ENCODE measurements at places on chromosomes 5 and 9. TPM values are rescaled to one million over a fixed set of nuclear protein-coding genes. Genes with fewer than 3 reads are reported as not detected.

PCA3 gene
- total RNA-seq, result not detected

LCN9 gene
- not detected for total RNA-seq

ZBED3 gene
- total RNA-seq, result 1.9 TPM

PTPN3 gene
- total RNA-seq, result 43.8 TPM

GDNF gene
- not detected for total RNA-seq

PHYHD1 gene
- total RNA-seq, result 7.5 TPM

PGM5 gene
- total RNA-seq, result 7.5 TPM

SPATA6L gene
- total RNA-seq, result 18.2 TPM

HRCT1 gene
- total RNA-seq, result 18.4 TPM

DNA sequence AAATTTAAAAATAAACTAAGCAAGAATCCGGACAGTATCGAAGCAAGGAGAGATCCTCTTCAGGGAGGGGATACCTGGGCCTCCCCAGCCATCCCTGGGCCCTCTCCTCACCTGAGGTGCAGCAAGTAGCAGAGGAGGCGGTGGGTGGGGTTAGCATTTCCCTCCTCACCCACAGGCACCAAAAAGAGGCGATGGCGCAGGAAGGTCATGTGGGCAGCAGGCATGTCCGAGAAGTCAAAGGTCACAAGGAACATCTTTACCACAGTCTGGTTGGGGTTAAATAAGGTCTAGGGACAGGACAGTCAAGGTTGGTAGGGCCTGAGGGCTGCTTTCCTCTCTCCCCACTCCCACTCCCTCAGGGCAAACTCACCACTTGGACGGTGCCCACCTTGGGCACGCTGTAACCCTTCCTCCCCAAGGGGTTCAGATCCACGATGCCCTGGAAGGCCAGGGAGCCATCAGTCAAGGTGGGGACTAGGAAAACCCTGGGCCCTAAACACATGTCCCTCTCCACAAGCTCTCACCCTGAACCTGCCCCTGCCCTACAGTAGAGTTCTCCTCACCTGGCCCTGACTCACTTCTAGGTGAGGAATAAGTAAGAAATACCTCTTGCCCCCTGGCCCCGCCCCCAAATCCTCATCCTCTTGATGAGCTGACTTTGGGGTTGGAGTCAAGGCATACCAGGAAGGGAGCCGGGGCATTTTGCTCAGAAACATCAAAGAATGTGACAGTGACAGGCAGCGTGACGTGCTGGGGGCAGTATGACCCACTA, 2.8 kb upstream of the STOML2 start:
- H3K36me3 ChIP-seq, result no peaks in the 10 kb centered on the region
- no peak for DNase-seq
- H3K4me1 ChIP-seq, result no peaks in the 10 kb centered on the region
- no peak overlapping the region for H3K27ac ChIP-seq
- no peak overlapping the region for H3K4me3 ChIP-seq

DNA sequence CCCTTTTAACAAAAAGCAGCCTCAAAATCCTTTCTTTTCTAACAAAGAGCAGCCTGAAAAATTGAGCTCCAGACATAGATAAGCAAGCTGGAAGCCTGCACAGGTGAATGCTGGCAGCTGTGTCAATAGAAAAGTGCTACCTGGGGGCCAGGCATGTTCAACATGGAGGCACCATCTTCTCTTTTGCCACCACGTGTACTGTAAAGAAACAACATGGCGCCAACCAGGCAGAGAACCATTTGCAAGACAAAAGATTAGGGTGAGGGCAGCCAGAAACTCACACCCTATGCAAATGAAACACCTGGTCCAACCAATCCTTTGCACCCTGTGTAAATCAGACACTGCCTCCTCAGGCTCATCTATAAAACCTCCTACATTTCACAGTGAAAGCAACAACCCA, 96.0 kb downstream of the ACTL7B start:
- no peak overlapping the region for H3K4me3 ChIP-seq
- H3K4me1 ChIP-seq, result no peaks in the 10 kb centered on the region
- H3K36me3 ChIP-seq, result no peaks in the 10 kb centered on the region
- no peak for DNase-seq

- no peaks in the 10 kb centered on the region for H3K4me1 ChIP-seq
- no peaks in the 10 kb centered on the region for H3K36me3 ChIP-seq
- no peak for DNase-seq
- H3K27ac ChIP-seq, result no peak overlapping the region
- no peaks in the 10 kb centered on the region for H3K27me3 ChIP-seq
These were observed 2.3 kb downstream of the CRB2 start for GRCh38 chr9:123358181-123358905.

- H3K27ac ChIP-seq, result no peak overlapping the region
- H3K4me1 ChIP-seq, result no peaks in the 10 kb centered on the region
- H3K36me3 ChIP-seq, result no peaks in the 10 kb centered on the region
- H3K27me3 ChIP-seq, result no peaks in the 10 kb centered on the region
- no peak overlapping the region for H3K4me3 ChIP-seq
These were observed 213.1 kb upstream of the GAS1 start for GRCh38 chr9:87160148-87161102.

DNA sequence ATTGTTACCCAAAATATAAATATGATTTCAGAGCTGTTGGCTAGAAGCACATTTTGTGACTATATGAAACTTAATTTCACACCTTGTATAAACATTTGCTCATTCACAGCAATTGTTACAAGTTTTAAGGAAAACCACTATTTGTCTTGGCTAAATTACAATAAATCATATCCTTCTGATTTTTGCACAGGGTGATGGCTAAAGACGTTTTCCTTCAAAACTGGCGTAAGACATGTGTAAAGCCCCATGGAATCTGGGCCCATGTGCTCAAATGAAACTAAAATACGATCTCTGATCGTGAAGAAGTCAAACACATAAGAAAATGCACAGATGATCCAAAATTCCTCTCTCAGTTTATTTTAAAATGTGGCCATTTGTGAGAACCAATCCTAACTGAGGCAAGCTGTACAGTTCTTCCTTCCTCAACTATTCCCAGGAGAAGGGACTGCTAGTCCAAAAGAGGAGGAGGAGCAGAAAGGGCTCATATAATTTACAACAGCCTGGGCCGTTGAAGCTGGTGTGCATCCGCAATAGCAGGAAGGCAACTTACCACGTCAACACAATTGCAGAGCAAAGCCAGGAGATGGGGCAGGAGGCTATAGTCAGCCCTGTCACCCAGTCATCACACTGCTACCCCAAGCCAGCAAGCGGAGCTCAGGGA, 98.4 kb downstream of the MED27 start:
- no peaks in the 10 kb centered on the region for H3K27me3 ChIP-seq
- H3K27ac ChIP-seq, result no peak overlapping the region
- H3K4me3 ChIP-seq, result no peak overlapping the region

- DNase-seq, result no peak
- peak overlapping the region; percentile 43 for H3K27ac ChIP-seq
- peaks cover 3% of the 10 kb centered on the region for H3K27me3 ChIP-seq
- peaks cover 17% of the 10 kb centered on the region for H3K4me1 ChIP-seq
- no peaks in the 10 kb centered on the region for H3K36me3 ChIP-seq
These were observed 76.0 kb upstream of the TBCA start for GRCh38 chr5:77852068-77852513.

DNA sequence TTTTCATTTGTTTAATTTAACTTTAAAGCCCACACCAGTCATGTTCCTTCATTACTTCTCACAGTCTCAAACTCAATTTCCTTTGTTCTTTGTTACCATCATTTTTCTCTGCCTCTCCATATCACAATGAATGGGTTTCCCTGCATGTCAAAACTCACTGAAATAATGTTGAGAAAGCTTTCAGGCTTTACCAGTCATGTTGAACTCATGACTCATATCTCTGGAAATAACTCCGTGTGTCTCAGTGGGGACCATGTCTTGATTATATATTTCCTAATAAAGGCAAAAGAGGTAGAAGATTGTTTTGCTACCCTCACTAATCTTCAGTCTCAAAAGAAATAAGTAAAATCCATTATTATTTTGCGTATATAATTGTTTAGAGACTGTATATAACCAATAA, 231.2 kb downstream of the CHSY3 start:
- H3K27ac ChIP-seq, result peak overlapping the region; percentile 42
- no peak for DNase-seq
- no peaks in the 10 kb centered on the region for H3K27me3 ChIP-seq

DNA sequence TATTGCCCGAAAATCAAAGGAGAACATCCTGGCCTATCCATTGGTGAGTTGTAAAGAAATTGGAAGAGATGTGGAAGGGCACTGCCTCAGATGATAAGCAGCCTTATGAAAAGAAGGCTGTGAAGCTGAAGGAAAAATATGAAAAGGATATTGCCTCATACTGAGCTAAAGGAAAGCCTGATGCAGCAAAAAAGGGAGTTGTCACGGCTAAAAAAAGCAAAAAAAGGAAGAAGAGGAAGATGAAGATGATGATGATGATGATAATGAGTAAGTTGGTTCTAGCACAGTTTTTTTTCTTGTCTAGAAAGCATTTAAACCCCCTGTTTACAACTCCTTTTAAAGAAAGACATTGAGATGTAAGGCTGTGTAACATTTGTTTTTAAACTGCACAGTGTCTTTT, 59.8 kb upstream of the ZBED3 start:
- no peaks in the 10 kb centered on the region for H3K36me3 ChIP-seq
- no peak for DNase-seq
- no peaks in the 10 kb centered on the region for H3K4me1 ChIP-seq
- H3K27ac ChIP-seq, result no peak overlapping the region

GRCh38 chr9:126699401-126699881, 85.7 kb downstream of the LMX1B start:
- H3K36me3 ChIP-seq, result no peaks in the 10 kb centered on the region
- H3K27ac ChIP-seq, result no peak overlapping the region
- no peak overlapping the region for H3K4me3 ChIP-seq
- H3K27me3 ChIP-seq, result no peaks in the 10 kb centered on the region

DNA sequence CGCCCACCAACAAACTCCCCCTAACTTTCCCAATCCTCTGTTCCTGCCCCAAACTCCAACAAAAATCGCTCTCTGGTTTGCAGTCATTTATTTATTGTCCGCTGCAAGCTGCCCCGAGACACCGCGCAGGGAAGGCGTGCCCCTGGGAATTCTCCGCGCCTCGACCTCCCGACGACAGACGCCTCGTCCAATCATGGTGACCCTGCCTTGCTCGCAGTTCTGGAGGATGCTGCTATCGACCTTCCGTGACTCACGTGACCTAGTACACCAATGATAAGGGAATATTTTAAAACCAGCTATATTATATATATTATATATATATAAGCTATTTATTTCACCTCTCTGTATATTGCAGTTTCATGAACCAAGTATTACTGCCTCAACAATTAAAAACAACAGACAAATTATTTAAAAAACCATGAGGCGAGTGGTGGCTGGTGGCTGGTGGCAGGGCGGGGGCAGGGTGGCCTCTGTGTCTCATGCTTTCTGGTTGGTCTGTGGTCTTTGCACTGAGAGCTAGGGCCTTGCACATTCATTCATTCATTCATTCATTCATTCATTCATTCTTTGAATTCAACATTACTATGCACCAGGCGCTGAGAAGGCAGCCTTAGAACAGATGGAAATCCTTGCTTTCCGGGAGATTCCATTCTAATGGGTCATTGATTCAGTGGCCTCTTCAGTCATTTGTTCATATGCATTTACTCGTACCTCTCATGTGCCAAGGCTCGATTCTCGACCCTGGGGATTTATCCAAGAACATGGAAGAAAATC, 37.9 kb downstream of the FGF18 start:
- no peaks in the 10 kb centered on the region for H3K27me3 ChIP-seq
- no peak overlapping the region for H3K27ac ChIP-seq
- DNase-seq, result no peak
- H3K4me3 ChIP-seq, result no peak overlapping the region
- H3K36me3 ChIP-seq, result no peaks in the 10 kb centered on the region

GRCh38 chr5:56588636-56589480, 226.5 kb upstream of the MAP3K1 start:
- no peaks in the 10 kb centered on the region for H3K27me3 ChIP-seq
- H3K36me3 ChIP-seq, result no peaks in the 10 kb centered on the region
- H3K4me1 ChIP-seq, result peaks cover 10% of the 10 kb centered on the region
- H3K27ac ChIP-seq, result peak overlapping the region; percentile 8
- H3K4me3 ChIP-seq, result no peak overlapping the region

GRCh38 chr5:135942202-135942771, 12.5 kb downstream of the LECT2 start:
- no peaks in the 10 kb centered on the region for H3K36me3 ChIP-seq
- no peaks in the 10 kb centered on the region for H3K4me1 ChIP-seq
- no peaks in the 10 kb centered on the region for H3K27me3 ChIP-seq
- no peak overlapping the region for H3K4me3 ChIP-seq
- no peak for DNase-seq
- no peak overlapping the region for H3K27ac ChIP-seq

GRCh38 chr5:120432861-120433260, 31.2 kb upstream of the PRR16 start:
- H3K4me1 ChIP-seq, result no peaks in the 10 kb centered on the region
- H3K27me3 ChIP-seq, result no peaks in the 10 kb centered on the region
- no peak overlapping the region for H3K4me3 ChIP-seq
- DNase-seq, result no peak

GRCh38 chr9:10048994-10049393, 563.8 kb downstream of the PTPRD start:
- no peak for DNase-seq
- H3K4me1 ChIP-seq, result no peaks in the 10 kb centered on the region
- H3K36me3 ChIP-seq, result no peaks in the 10 kb centered on the region
- H3K27me3 ChIP-seq, result no peaks in the 10 kb centered on the region
- no peak overlapping the region for H3K4me3 ChIP-seq

GRCh38 chr5:149028984-149029383, 33.9 kb downstream of the SH3TC2 start:
- no peaks in the 10 kb centered on the region for H3K36me3 ChIP-seq
- DNase-seq, result no peak
- H3K27ac ChIP-seq, result no peak overlapping the region
- no peaks in the 10 kb centered on the region for H3K4me1 ChIP-seq
- no peak overlapping the region for H3K4me3 ChIP-seq

GRCh38 chr9:32399110-32399815, 14.8 kb downstream of the ACO1 start:
- H3K4me3 ChIP-seq, result no peak overlapping the region
- DNase-seq, result no peak
- no peaks in the 10 kb centered on the region for H3K27me3 ChIP-seq

- H3K36me3 ChIP-seq, result no peaks in the 10 kb centered on the region
- H3K27me3 ChIP-seq, result no peaks in the 10 kb centered on the region
- no peak overlapping the region for H3K4me3 ChIP-seq
- no peak overlapping the region for H3K27ac ChIP-seq
- DNase-seq, result no peak
These were observed 4.2 kb downstream of the C1QTNF2 start for GRCh38 chr5:160366230-160366629.

DNA sequence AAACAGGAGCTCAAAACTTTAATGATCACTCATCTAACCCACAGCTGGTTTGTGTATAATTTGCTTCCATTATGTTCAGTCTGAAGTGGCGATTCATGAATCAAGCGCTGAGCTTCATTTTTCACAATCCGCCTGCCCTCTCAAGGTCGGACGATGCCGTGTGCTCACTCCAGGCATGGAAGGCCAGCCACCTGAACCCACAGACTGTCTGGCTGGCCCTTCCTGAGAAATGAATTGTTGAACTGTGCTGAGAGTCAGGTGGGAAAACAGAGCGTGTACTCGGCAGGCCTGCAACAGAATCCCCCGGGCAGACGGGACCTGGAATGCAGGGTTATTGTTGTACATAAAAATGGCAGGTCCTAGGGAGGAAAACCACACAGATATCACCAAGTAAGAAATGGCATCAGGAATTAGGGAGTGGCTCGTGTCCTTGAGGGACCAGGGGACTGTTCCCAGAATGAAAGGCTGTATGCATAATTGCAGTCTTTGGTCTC, 375.7 kb downstream of the IRX2 start:
- H3K4me1 ChIP-seq, result no peaks in the 10 kb centered on the region
- H3K4me3 ChIP-seq, result no peak overlapping the region
- no peak overlapping the region for H3K27ac ChIP-seq
- DNase-seq, result no peak

GRCh38 chr5:131375351-131375750, 111.5 kb downstream of the CDC42SE2 start:
- H3K4me3 ChIP-seq, result no peak overlapping the region
- no peaks in the 10 kb centered on the region for H3K36me3 ChIP-seq
- H3K27me3 ChIP-seq, result no peaks in the 10 kb centered on the region
- no peak for DNase-seq
- H3K4me1 ChIP-seq, result peaks cover 24% of the 10 kb centered on the region
- H3K27ac ChIP-seq, result peak overlapping the region; percentile 85
